ENCODE measurements at places on chromosomes 1 and 21. TPM values are rescaled to one million over a fixed set of nuclear protein-coding genes. Genes with fewer than 3 reads are reported as not detected.

- no peak for DNase-seq
These were observed 21.7 kb upstream of the IRF2BP2 start for GRCh38 chr1:234631721-234632125.

DNA sequence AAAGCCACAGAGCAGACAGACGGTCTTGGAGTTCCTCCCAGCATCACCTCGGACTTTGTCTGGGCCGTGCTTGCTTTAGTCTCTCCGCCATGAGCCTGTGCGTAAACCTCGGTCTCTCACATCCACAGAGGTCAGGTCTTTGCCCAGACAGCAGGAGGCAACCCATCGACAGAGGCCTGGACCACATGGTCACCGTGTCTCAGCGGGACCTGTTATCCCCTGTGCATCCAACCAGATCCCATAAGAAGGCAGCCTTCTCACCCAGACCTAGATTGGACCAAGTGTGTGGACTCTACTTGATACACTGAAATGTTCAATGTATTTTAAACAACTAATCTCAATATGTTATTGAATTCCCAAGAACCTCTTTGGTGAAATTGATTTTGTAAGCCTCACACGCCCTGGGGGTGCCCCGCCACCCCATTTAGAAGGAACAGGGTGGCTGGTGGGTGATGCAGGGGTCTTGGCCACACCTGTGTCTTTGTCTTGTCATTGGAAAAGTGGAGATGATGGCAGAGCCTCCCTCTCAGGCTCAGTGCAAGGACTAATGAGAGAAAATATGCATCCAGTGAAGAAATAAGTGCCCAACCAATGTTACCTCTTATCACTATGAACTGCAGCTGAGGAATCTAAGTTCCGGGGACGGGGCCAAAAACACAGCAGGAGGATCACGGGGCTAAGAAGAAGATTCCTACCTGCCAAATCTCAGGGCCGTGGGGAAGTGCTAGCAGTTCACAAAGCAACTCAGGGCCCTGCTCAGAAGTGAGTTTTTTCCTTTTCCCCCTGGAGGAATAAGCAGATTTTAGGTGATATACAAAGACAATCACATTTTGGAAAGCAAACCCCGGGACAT, 101.6 kb upstream of the BACE2 start:
- no peak for DNase-seq

- no peak for DNase-seq
These were observed 3.3 kb upstream of the KISS1 start for GRCh38 chr1:204199579-204199978.

DNA sequence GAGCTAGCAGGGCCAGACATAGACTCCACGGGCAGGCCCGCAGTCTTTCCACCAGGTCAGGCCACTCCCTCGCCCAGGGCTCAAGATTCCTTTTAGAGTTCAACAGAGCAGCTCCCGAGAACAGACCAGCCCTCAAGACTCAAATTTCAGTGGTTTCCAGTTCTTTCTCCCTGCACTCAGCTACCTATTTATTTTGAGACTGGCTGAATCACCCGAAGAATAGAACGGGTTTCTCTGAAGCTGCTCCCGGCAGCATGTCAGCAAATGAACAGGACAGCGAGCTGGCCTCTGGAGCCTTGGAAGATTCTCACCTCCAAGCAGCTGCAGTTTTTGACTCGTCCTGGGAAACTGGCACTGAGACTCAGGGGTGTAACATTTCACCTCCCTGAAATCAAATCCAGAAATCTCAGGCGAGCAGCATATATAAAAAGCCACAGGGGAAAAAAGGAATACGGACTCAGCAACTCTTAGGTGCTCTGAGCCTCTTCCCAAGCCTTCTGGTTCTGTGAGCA, 177.9 kb downstream of the CLIC6 start:
- DNase-seq = no peak

- DNase-seq = no peak
These were observed 93.0 kb upstream of the BMP8A start for GRCh38 chr1:39398278-39399021.

Gene GJA8
- not detected for total RNA-seq

Gene RSPH1
- total RNA-seq = 5.3 TPM

Gene PAQR6
- 4.7 TPM for total RNA-seq

DNA sequence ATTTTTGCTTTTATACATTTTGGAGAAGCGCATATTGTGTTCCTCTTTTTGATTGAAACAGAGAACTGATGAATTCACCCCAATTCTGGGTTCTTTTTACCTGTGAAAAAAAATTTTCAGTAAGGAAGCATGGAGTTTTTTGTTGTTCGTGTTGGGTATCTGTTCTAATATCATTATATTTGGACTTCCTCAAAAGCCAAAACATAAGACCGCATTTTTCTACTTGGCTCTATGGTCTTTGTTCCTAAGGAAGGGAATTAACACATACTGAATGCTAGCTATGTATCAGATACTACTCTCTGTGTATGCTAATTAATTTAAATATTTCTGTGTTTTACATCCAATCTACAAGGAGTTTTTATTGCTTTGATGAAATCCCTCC, 12.9 kb downstream of the EPB41 start:
- DNase-seq = no peak

GRCh38 chr21:46211376-46211775, 17.2 kb downstream of the LSS start:
- DNase-seq = no peak

- no peak for DNase-seq
These were observed 13.0 kb upstream of the KCND3 start for GRCh38 chr1:112002514-112002913.

- no peak for DNase-seq
These were observed 464 bp downstream of the COL11A1 start for GRCh38 chr1:103107741-103108375.

GRCh38 chr1:181849071-181849470, 212.4 kb downstream of the ZNF648 start:
- DNase-seq = no peak

DNA sequence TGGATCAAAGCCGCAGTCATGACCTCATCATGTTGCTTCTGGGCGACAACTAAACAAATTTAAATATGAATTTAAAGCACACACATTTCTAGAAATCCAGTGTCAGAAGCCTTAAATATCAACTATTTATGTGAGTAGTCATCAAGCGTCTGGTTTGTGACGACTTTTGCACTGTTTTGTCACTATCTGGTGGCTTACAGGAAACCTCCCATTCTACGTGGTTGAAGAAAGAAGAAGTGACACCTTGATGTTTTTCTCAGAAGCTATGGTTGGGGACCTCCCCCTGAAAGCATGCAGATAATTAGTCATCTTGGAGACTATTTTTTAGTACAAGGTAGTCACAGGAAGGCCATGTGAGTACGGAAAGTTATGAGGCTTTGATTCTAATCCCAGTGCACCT, 58.5 kb downstream of the TENT5C start:
- peak; percentile 77 for DNase-seq

DNA sequence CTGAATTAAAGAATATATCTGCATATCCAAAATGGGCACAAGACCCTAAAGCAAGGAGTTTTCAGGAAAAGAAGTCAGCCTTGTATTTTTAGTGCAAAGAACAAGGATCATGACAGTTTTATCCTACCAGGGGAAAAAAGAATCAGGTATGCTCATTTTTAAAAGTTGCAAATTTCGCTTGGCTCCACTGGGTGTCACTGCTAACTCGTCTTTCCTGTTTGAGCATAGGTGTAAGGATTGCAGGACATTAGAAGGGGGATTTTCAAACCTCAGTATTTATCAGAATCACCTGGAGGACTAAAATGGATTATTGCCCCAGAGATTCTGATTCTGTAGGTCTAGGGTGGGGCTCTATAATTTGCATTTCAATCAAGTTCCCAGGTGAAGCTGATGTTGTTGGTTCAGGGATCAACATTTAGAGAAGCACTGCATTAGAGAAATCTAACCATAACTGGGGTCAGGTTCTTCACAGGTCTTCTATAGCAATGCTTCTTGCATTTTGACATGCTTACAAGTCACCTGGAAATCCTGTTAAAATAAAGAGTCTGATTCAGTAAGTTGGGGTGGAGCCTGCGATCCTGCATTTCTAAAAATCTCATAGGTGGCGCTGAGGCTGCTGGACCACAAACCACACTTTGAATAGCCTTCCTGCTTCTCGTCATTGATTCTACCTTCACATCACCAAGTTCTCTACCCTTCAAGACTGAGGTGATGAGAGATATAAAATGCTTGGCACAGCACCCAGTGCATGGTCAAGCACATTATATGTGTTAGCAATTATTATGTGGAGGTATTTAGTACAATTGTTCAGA, 39.6 kb downstream of the NUF2 start:
- DNase-seq = peak; percentile 46
